NCI-H1417 treated with DMSO at 0.1 percent for 48 hours (cell line): ENCODE measurements at places on chromosomes 7 and 10.

GRCh38 chr10:122112625-122113160, 123.7 kb downstream of the TACC2 start:
- no peak for DNase-seq

DNA sequence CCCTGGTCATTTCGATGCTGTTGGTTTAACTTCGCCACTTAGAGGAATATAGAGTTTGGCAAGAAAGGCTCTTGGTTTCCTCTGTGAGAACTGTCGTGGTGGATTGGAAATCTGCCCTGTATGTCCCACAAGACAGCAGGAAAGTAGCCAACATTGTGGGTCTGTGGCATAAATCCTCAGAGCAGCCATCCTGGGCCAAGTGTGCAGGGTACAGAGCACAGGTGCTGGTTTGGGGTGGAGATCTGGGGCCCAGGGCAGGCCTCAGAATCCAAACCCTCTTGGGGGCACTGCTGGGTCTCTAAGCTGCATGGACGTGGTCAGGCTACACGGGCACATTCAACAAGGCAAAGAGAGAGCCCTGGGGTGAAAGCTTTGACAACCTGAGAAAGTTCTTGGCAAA, 39.2 kb upstream of the TMEM273 start:
- DNase-seq, result no peak

DNA sequence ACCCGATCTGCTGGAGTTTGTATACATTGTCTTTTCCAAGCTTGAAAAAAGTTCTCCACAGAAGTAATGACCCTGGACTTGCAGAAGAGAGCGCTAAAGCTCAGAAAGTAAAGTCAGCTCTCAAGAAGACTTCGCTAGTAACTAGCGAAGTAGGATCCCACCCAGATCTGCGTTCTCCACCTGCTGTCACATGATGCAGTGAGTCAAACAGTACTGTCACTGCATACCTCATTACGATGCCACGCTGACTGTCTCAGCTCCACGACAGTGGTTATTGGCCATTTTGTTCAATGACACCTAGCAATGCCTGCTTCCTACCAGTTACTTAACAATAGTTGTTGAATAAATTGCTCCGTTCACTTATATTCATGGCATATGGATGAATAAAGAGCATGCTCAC, 29.7 kb upstream of the SEC61G start:
- no peak for DNase-seq

- no peak for DNase-seq
Observed at GRCh38 chr10:52483587-52483986, 169.5 kb downstream of the DKK1 start.

- DNase-seq, result no peak
Observed at GRCh38 chr7:28509251-28510025, 97.1 kb downstream of the CREB5 start.

DNA sequence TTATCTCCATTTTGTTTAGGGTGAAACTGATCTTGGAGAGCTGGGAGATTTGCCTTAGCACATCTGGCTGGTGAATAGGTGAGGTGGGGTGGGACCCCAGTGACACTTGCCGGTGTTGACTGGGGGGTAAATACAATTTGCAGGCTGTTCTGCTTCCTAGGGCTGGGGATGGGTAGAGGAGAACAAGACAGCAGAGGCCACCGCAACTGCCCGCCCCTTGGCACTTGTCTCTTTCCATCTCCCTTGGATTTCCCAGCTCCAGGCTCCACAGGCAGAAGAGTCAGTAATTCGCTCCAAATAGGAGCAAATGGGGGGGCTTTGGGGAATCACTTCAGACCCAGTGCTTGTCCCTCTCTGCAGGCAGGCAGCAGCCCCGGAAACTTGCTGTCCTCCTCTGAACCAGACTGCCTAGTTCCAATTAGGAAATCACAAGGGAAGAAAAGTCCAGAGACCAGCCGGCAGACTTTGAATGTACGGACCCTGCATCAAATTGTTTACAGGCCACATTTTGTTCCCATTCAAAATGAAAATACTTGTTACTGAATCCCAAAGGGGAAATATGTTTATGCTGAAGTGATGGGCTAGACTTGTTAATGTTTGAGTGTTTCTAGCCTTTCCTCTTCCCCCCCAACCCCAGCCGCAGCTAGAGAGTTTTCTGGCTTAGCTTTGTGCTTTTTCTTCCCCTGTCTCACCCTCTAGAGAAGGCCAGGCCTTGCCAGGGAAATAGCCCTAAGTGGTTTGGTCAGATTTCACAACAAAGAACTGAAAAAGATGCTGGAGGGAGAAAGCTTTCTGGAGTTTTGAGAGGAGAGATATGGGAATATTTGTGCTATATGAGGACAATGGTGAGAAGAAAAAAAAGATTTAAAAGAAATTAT, 10.0 kb upstream of the INPP5F start:
- DNase-seq, result no peak

GRCh38 chr7:149776289-149776688, 2.9 kb upstream of the ZNF467 start:
- DNase-seq, result no peak

DNA sequence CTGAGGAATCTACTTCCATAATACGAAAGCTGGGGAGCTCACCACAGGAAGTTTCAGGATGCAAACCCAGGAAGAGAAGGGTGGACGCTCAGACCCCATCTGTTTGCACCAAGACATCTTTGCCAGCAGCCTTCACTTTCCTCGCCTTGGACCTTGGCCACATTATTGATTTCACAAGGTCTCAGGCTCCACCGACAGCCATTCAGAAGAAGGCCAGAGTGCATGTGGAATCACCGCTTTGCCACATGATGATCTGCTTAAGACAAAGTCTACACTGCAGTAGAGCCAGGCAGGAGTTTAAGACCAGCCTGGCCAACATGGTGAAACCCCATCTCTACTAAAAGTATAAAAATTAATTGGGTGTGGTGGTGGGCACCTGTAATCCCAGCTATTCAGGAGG, 60.0 kb downstream of the LYZL1 start:
- DNase-seq, result no peak

DNA sequence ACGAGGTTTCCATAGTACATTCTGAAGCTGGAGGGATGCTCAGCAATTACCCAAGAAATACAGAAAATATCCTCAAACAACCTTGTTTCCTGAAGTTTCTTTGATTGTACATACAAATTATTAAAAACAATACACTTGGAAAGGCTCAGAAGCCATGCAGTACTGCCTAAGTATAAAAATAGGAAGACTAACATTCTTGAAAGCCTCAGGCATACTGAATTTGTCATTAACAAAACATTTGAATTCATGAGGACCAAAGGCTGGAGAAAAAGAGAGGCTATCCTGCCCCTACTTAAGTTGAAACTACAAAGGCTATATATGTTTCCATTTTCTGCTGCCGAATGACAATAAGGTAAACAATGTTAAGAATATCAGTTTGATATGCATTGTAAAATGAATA, 54.3 kb upstream of the SGCE start:
- DNase-seq, result no peak

DNA sequence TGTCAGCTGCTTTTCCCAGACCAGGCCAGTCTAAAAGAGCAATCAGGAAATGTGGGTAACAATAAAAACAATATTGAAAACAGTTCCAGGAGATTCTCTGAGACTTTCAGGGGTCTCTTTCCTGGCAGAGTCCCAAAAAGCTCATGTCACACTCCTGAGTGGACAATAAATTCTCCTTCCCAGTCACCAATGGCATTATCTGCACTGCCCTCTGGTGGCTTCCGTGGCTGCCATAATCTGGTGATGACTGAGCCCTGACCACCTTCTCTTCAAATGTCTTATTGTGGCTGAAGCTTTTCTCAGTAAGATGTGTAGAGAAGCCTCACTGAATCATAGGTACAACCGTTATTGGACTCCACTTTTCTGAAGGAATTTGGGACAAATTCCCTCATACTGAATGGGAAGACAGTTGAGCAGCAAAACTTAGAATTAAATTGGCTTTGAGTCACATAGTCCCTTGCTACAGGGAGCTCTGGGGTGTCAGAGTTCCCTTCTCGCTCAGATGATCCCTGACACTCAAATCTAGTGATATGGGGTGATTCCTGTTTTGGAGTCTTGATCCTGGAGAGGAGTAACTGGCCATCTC, 24.4 kb upstream of the ASAH2 start:
- no peak for DNase-seq

DNA sequence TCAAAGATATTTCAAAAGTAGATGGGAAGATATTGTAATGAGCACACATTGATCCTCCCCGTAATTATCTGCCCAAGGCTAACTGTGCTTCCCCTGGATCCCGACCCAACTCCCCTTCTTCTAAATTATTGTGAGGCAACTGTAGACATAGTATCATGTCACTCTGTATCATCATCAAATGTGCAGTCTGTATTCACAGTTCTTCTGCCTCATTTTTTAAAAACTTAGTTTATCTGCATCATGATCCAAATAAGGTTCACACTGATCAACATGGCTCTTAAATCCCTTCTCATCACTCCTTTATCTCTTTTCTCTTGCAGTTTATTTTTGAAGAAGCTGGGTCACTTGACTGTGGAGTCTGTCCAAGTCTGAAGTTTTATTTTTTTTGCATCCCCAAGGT, 27.5 kb downstream of the CDCA7L start:
- no peak for DNase-seq

DNA sequence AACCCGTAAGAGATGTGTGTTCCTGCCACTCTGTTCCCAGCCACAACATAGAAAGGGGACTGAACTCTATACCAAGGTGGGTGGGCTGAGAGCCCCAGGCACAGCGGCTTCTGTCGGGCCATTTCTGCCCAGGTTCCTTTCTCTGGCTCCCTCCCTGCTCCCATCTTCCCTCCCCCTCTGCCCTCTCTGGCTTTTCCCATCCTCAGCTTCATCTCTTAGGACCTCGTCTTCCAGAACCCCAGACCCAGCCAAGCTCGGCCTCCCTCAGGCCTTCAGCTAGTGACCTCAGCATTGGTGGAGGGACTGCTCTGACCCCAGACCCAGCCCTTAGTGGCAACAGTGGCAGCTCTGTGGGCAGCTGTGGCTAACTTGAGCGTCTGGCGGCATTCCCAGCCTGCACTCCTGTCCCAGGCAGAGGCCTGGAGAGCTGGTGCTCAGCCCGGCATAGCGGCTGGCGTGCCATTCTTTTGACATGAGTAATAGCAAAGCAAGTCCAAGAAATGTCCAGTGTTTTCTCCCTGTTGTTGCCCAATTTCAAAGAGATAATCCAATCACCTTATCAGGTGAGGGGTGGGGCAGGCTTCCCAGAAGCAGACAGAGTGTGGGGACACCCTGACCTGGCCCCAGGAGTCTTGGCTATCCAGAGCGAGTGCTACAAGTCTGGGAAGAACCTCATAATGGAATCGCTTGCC, 15.9 kb downstream of the PTPRE start:
- DNase-seq, result no peak

GRCh38 chr10:94983555-94983954, 45.1 kb downstream of the CYP2C9 start:
- DNase-seq, result no peak

- no peak for DNase-seq
Observed at GRCh38 chr10:30816820-30817171, 187.2 kb upstream of the LYZL2 start.

DNA sequence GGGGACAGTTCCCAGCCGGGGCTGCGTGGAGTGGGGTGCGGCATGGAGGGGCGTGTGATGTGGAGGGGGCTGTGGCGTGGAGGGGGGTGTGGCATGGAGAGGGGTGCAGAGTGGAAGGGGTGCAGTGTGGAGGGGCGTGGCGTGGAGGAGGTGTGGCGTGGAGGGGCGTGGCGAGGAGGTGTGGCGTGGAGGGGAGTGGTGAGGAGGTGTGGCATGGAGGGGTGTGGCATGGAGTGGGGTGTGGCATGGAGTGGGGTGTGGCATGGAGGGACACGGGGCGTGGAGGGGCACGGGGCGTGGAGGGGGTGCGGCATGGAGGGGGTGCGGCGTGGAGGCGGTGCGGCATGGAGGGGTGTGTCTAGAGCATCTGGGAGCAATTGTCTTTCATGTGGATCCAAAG, 33.6 kb downstream of the NKX6-2 start:
- DNase-seq, result no peak

DNA sequence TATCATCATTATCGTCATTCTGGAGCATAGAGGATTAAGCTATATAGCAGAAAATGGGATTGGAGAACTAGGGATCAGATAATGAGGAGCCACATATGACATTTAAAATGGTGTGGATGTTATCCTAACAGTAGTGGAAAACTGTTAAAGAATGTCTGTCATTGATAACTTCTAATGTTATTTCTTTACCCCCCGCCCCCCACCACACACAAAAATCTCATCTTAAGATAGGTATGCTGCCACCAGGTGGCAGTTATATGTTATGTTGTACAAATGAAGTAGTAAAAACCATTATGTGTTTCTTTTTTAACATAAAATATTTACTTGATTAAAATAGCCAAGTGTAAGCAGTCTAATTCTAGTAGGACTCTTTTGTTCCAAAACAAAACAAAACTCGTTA, 13.0 kb downstream of the AKAP9 start:
- no peak for DNase-seq

DNA sequence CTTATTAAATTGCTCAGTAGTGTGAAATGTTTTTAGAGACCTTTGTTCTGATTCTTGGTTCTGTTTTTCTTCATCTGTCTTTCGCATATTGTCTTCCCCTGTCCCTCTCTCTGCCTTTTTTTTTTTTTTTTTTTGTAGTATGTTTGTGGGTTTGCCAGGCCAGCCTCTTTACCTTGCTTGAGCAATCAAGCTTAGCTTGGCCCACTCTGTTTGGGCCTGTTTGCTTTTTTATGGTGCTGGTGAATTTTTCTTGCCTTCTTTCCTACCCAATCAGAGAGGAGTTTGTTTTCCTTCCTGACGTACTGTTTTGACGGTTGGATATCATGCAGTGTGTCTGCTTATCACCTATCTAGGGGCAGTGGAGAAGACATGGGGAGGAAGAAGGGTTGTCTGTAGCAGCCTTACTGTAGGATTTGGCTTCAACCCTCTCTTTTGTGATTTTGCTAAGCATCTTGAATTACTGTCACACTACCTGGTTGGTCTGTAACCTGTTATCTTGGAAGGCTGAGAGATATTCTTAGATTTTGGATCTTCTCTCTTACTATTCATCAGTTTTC, 64.0 kb downstream of the BBS9 start:
- DNase-seq, result no peak

DNA sequence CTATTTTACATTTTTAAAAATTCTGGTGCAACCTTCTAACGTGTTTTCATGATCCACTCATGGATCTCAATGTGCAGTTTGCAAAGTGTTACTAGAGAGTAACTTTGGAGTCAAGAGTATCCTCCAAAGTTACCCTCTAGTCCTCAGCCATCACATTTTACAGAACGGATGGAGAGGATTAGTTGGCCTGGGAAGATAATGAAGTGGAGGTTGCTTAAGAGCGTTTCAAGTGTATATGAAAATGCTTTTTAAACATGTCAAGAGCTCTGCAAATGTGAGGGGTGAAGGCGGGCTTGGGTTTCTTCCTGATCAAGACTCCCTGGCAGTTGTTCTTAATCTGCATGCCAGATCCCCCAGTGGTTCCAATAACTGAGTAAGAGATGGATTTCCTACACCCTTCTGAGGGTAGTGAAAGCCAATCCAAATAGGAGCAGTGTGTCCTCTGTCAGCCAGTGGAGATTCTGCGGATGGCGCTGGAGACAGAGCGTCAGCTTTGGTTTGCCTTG, 299.4 kb upstream of the NPVF start:
- no peak for DNase-seq

DNA sequence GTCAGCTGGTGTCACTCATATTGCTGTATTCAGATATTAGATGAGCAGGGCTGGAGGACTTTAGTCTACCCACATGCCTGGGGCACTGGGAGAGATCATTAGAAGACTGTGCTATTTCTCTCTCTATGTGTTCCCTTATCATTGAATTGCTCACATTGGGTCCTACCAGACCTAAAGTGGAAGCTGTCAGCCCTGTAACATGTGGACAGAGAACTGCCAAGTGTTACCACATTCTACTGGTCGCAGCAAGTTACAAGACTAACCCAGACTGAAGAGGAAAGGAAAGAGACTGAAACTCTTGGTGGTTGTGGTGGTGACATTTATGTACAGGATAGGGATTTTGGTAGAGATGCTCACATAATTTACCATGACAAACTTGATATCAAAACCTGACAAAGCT, 627.1 kb upstream of the FZD8 start:
- DNase-seq, result no peak
